Kidney glomerular epithelial cell (primary cell): ENCODE measurements at places on chromosomes 4 and X.
A peak's percentile ranks its signal among the peaks of the same experiment; 100 is the strongest.

GRCh38 chr4:41227902-41228301, 13.6 kb upstream of the APBB2 start:
- DNase-seq, result no peak

DNA sequence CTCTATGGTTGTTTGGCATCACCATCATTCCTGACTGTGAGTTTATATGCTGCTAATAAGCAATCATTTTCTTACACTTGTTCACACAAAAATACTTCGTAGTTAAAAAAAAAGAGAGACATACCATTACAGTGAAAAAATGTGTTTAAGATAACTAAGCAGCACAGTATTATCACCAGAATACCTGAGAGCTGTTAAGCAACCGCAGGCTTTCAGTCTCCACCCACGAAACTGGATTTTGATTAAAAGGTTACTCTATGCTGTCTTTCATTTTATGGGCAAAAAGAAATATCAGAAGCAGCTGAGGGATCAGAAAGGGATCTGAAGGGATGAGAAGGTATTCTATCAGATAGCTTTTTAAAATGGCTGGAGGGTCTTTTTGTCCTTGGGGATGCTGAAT, 148.3 kb downstream of the NEK1 start:
- no peak for DNase-seq

DNA sequence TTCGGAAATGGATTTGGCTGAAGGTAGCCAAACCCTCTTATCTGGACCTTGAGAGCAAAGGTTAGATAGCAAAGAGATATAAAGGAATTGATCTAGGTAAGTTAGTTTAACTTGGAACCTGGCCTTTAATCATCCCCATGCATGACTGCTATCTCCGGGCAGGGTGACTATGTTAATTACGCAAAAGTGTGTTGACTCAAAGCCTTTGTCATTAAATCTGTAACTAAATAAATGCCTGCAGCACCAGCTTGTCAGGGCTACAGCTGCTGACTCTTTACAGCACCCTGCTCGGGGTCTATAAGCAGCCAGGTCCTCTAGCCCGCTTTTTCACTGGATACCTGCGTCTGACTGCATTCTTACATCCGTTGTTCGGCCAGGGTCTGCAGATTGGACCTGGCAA, 201.7 kb downstream of the TBCK start:
- DNase-seq, result no peak

DNA sequence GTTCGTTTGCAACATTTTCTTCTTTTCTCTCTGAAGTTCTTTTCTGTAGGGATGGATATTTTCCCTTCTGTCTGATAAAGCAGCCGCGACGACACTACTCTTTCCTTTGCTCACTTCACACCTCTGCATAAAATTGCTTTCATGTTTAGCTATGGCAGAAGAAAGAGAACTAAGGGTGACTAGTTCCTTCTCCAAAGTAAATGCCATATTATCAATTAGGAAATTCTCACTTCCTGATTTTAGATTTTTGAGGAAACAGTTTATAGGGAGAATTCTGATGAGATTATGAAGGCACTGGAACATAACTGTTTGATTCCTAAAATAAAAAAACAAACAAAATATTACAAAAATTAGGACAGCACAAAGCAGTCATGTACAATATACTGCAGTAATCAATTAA, 29.2 kb downstream of the FANCB start:
- DNase-seq, result no peak

GRCh38 chrX:44156726-44157125, 183.5 kb upstream of the NDP start:
- no peak for DNase-seq

DNA sequence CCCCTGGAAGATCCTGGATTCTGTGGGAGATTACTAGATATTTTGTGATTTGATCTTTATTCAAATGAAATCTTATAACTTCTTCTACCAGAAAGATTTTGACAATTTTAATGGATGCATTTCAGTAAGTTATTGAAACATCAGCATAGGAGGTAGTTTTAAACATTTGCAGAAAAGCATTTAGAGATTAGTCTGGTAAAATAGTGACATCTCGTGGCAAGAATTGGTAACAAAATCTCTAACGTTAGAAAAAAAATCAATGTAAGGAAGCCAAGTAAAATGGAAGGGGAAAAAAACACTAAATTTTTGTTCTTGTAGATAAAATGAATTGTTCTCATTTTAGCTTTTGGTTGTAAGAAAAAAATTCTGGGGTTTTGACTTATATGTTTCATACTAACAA, 73.3 kb downstream of the TASL start:
- DNase-seq, result peak; percentile 9

DNA sequence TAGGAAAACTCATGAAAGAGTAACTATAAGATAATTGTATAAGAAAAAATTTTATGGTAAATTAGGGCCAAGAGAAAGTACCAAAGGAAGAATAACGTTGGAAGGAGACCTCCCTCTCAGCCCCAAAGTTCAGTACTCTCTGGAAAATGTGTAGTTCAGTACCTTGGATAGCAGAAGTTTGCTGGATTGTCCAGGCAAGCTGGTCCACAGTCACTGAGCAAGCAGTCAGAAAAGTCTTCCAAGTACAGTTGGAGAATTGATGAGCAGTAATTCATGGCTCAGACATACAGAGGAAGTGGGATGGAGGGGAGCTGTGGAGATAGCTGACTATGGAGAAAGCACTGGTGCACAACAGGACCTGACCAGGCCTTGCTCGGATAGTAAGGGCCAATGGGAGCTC, 598.2 kb upstream of the NDST4 start:
- DNase-seq, result no peak

DNA sequence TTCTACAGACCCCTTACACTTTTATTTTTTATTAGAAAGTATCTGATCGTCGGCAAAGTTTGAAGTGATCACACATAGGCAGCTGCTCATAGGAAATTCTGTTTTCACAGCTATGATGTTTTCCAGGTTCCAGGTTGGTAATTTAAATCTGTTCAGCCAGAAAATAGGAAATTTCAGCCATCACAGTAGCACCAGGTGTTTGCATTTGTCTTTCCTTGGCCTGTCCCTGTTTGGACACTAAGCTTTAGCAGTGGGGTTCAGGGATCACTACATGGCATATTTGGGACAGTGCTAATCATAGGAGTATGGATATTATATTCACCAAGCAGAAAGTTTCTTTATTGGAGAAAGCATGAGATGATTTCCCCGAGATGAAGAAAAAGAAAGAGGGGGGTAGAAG, 92.9 kb downstream of the ANK2 start:
- DNase-seq, result no peak

DNA sequence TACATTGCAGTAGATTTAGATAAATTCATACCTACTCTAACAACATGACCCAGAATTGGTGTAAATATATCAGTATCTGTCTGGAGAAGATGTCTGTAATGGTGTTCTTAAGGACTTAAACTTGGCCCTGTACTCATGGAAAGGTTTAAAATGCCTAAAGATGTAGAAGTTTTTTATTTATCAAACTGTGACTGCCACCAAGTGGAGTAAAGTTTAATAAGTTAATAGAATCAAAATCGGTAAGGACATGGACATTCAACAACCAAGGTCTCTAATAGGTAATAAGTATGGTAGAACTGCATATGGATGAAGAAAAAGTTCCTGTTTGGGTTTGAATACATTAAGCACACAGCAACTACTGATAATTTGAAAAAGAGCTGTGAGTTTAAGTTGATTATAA, 474.0 kb upstream of the NDST3 start:
- DNase-seq, result peak; percentile 11
